ENCODE measurements at places on chromosomes 16 and 17. TPM values are rescaled to one million over a fixed set of nuclear protein-coding genes. Genes with fewer than 3 reads are reported as not detected.

- no peaks in the 10 kb centered on the region for H3K4me1 ChIP-seq
- no peaks in the 10 kb centered on the region for H3K36me3 ChIP-seq
- no peak overlapping the region for H3K27ac ChIP-seq
- H3K27me3 ChIP-seq: peaks cover 41% of the 10 kb centered on the region
- no peak overlapping the region for H3K4me3 ChIP-seq
These were observed 6.5 kb upstream of the CDH5 start for GRCh38 chr16:66359811-66360608.

DNA sequence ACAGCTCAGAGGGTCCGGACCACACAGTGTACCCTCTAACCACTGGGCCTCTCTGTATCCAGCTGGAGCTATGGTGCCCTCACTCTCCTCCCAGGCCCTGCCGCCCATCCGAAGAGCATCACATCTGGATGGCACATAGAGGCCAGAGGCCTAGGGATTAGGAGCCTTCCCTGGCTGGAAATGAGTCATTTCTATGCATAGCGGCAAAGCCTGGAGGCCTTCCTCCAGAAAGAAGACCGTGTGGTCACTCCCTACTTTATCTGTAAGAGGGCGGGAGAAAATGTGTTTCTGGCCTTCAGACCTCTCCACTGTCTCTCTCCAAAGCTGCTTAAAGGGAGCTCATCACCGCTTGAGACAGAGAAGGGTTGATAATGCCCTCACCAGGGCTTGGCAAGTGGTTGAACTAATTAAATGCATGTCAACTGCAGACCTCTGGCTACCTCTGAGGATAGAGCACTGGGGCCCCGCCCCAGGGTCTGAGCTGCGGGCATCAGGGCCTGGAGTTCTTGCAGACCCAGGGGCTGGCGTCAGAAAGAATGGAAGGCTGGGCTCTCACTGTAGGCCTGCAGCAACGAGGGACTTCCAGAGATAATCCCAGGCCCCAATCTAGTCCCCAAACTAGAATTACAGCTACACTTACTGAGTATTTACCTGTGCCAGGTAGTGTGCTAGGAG is 122.2 kb downstream of the IRX5 start:
- H3K27ac ChIP-seq: no peak overlapping the region
- peaks cover 20% of the 10 kb centered on the region for H3K27me3 ChIP-seq
- H3K4me3 ChIP-seq: no peak overlapping the region
- no peak for DNase-seq
- no peaks in the 10 kb centered on the region for H3K36me3 ChIP-seq

DNA sequence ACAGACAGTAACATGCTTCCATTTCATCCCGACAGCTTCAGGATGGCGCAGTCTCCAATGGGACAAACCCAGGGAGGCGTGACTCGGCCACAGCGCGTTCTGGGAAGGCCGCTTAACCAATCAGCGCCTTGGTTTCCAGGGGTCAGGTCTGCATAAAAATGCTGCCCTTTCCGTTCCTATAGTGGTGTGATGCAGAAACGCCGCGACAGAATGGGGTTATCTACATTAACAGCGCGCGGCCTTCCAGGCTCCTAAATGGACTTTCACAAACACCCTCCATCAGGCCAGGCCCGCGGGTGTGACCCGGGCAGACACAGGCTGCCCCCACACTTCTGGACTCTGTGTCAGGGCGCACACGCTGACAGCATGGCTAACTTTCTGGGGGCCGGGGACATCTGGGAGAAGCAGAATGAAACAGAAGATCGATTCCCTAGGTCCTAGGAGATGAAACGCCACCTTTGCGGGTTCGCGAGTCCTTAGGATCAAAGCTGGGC is 792 bp downstream of the TMEM231 start:
- H3K27ac ChIP-seq: peak overlapping the region; percentile 90
- peak overlapping the region; percentile 92 for H3K4me3 ChIP-seq
- H3K27me3 ChIP-seq: peaks cover 20% of the 10 kb centered on the region
- H3K36me3 ChIP-seq: no peaks in the 10 kb centered on the region
- peaks cover 8% of the 10 kb centered on the region for H3K4me1 ChIP-seq

- no peaks in the 10 kb centered on the region for H3K27me3 ChIP-seq
- peaks cover 47% of the 10 kb centered on the region for H3K36me3 ChIP-seq
- no peak overlapping the region for H3K27ac ChIP-seq
- no peak overlapping the region for H3K4me3 ChIP-seq
These were observed 37.1 kb downstream of the AP1G1 start for GRCh38 chr16:71771571-71771970.

Gene ASPHD1
- total RNA-seq: 4.4 TPM

DNA sequence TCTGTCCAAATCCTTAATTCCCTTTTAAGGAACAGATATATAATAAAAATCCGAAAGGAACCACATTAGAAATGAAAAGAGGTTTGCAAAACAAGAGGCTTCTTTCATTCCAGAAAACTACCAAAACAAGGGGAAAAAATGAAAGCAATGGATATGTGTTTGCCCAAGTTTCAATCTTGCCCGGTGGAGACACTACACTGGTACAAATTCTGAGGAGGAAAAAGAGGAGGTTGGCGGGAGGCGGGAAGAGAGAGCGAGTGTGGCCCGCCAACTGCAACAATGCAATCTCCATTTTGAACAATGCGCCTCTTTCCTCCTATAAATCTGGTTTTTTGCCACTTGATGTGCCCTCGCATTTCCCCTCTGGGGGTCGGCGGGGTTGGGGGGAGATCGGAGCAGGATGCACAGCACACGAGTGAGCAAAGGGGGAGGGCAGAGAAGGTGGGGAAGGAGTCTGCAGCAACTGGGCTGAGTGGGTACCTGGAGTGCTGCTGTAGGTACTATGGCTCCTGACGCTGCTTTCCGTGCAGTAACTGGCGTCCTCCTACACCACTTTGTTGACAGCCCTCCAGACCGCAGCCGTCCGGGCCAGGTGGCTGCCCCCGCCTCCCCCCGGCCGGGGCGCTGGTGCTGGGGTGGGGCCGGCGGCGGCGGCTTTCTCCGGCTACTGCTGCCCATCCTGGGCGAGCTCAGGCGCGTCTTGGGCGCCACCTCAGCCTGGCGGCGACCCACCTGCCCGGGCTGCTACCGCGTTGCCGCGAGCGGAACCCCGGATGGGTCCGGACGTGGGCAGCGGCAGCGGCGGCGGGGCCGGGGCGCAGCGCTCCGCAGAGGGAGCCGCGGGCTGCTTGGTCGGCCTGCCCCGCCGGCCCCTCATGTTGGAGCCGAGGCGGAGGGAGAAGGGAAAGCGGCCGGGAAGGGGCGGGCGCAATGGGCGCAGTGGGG is 93.8 kb upstream of the PLEKHM1 start:
- H3K27me3 ChIP-seq: no peaks in the 10 kb centered on the region
- peak overlapping the region; percentile 98 for H3K27ac ChIP-seq
- H3K36me3 ChIP-seq: peaks cover 26% of the 10 kb centered on the region
- peak; percentile 94 for DNase-seq

Gene HBA1
- total RNA-seq: not detected

GRCh38 chr17:79615926-79616325 is 5.1 kb upstream of the RBFOX3 start:
- no peaks in the 10 kb centered on the region for H3K4me1 ChIP-seq
- H3K27ac ChIP-seq: no peak overlapping the region
- DNase-seq: no peak
- no peak overlapping the region for H3K4me3 ChIP-seq
- H3K36me3 ChIP-seq: no peaks in the 10 kb centered on the region
- H3K27me3 ChIP-seq: peaks cover 20% of the 10 kb centered on the region

Gene NFATC2IP
- total RNA-seq: 108 TPM

GRCh38 chr17:28926786-28927185 is 23.9 kb upstream of the DHRS13 start:
- H3K27ac ChIP-seq: peak overlapping the region; percentile 93
- no peak for DNase-seq
- H3K27me3 ChIP-seq: no peaks in the 10 kb centered on the region

GRCh38 chr16:13553453-13553985 is 366.4 kb upstream of the ERCC4 start:
- DNase-seq: no peak
- no peaks in the 10 kb centered on the region for H3K4me1 ChIP-seq

Gene GPT2
- total RNA-seq: 16.0 TPM

DNA sequence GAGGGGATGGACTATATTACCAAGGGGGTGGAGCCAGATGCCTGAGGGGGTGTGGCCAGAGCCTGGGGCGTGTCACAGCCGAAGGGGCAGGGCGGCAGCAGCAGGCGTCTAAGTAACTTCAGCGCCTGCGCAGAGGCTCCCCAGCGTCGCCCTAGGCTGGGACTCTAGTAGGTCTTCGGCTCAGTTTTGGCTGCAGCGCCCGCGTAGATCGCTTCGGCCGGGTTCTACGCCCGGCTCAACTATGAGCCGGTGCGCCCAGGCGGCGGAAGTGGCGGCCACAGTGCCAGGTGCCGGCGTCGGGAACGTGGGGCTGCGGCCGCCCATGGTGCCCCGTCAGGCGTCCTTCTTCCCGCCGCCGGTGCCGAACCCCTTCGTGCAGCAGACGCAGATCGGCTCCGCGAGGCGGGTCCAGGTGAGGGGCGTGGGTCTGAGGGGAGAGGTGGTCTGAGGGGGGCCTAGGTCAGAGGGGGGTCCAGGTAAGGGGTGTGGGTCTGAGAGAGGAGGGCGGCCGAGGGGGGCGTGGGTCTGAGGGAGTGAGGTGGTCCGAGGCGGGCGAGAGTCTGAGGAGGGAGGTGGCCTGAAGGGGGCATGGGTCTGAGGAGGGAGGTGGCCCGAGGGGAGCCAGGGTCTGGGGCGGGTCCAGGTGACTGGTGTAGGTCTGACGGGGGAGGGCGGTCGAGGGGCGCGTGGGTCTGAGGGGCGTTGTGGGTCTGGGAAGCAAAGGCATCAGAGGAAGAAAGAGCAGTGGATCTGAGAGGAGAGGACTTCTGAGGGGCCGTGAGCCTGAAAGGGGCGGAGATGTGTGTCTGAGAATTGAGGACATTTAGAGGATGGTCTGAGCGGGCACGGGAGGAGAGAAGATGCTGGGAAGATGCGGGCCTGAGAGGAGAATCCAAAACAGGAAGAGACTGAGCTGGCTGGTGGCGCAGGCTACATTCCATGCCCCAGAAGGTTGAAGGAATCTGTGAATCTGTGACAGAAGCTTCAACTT is at the start of gene LPCAT2:
Gene LPCAT2 (plus strand): TSS at position 132 of the 991 bp plus-strand sequence. CDS start 110 bp downstream, at position 242.
- peak within 1 kb of the TSS; percentile 79 for H3K4me3 ChIP-seq
- peak within 1 kb of the TSS; percentile 26 for H3K27ac ChIP-seq
- H3K4me1 ChIP-seq: peaks cover 10% of the 10 kb centered on the region
- H3K27me3 ChIP-seq: peaks cover 30% of the 10 kb centered on the region
- DNase-seq: peak; percentile 89
- no peaks in the 10 kb centered on the region for H3K36me3 ChIP-seq

Gene KRTAP2-2
- not detected for total RNA-seq

DNA sequence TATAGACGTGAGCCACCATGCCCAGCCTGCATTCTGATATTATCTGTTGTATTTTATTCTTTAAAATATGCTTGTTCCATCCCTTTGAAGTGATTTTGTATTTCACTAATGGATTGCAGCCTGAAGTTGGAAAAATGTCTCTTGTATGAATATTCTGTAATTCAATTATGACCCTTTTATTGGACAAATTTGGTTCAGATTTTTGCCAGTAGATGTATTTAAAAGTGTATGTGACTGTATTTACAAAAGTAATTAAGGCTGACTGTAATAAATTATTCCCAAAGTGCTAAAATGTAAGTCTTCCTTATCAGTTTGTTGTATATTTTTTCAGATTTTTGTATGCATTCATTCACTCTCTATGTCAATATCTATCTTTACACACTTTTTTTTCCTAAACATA is 23.8 kb downstream of the PPM1E start:
- H3K27ac ChIP-seq: no peak overlapping the region
- no peak for DNase-seq
- H3K36me3 ChIP-seq: no peaks in the 10 kb centered on the region
- H3K4me3 ChIP-seq: no peak overlapping the region
- H3K4me1 ChIP-seq: no peaks in the 10 kb centered on the region
- peaks cover 13% of the 10 kb centered on the region for H3K27me3 ChIP-seq

DNA sequence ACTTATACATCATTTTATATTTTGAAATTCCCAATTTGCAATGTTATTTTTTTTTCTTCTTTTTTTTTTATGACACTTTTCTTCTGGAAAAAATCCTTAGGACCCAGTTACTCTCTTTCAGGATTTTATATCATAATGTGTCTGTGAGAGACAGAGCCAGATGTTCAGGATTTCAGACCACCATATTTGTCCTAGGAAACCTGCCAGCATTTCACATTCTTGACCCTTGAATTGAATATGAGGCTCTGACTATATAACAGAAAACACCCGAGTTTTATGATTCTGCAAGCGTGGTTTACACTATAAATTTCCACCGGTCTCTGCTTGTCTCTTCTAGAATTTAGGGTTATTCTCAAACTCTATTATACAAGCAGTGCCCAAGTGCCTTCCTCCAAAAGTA is 621.0 kb downstream of the WWOX start:
- H3K4me3 ChIP-seq: no peak overlapping the region
- no peaks in the 10 kb centered on the region for H3K36me3 ChIP-seq
- H3K27me3 ChIP-seq: peaks cover 3% of the 10 kb centered on the region
- no peak overlapping the region for H3K27ac ChIP-seq

Gene PAM16
- 104 TPM for total RNA-seq

DNA sequence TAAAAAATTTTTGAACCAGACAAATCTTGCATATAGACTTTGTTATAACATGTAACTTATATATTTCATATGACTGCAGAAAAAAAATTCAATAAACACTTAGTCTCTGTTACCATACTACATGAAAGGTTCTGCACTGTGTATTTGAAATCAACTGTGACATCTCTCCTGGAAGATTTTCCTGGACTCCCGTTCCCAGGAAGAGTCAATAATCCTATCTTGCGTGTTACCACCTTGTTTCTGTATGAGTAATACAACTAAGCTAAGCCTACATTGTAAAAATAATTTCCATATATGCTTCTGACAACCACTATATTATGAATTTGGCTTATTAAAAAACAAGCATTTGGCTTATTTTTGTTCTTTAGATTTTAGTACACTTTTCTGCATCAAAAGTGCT is 665.6 kb upstream of the SOX9 start:
- no peak overlapping the region for H3K4me3 ChIP-seq
- H3K27ac ChIP-seq: no peak overlapping the region
- DNase-seq: no peak
- H3K27me3 ChIP-seq: no peaks in the 10 kb centered on the region
- H3K4me1 ChIP-seq: no peaks in the 10 kb centered on the region
- H3K36me3 ChIP-seq: no peaks in the 10 kb centered on the region

Gene PPP1R27
- not detected for total RNA-seq

GRCh38 chr16:78745108-78746019 is 645.9 kb downstream of the WWOX start:
- no peak for DNase-seq
- no peak overlapping the region for H3K4me3 ChIP-seq
- no peak overlapping the region for H3K27ac ChIP-seq
- peaks cover 4% of the 10 kb centered on the region for H3K36me3 ChIP-seq
- peaks cover 31% of the 10 kb centered on the region for H3K4me1 ChIP-seq

- DNase-seq: no peak
- H3K4me3 ChIP-seq: peak overlapping the region; percentile 15
These were observed 673.8 kb downstream of the WWOX start for GRCh38 chr16:78773291-78773702.

- no peak overlapping the region for H3K27ac ChIP-seq
- no peaks in the 10 kb centered on the region for H3K36me3 ChIP-seq
- no peak for DNase-seq
- no peak overlapping the region for H3K4me3 ChIP-seq
- H3K4me1 ChIP-seq: no peaks in the 10 kb centered on the region
These were observed 66.7 kb upstream of the KIFC3 start for GRCh38 chr16:57868913-57869520.
